ENCODE measurements at places on chromosomes 16 and 17.

DNA sequence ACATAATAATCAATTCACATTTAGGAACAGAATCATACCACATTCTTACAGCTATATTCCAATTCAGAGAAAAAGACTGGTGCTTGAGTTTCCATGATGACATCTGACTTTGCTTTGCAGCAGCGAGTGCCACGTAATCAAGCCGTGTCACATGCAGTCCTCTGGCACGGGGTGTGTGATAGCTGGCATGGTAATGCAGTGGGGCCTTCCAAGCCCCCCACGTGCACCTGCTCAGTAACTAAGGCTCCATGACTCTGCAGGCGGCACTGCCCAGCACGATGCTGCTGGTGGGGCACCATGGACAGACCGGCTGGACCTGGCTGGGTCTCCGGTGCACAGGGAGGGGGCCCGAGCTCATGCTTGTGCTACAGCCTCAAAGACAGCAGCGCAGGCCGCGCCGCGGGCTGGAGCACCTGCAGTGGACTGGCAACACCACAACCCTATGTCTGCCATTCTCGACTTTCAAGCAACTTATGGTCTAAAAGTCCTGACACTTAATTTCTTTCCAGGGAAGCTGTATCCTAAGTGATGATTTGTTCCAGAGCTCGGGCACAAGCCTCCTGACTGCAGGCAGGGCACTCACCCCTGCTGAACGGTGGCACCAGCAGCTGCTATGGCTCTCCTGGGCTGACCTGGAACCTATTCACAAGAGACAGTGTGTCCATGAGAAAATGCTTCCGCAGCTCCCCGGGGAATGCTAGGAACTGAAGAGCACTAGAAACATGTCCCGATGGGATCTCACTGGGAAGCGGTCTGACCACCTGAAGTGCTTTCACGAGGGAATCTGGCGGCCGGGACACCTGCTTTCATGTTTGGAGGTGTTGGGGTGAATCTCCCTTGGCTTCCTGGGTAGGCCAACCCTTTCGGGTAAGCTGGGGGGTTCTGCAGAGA lies 99.5 kb upstream of the DNAH17 start:
- no peak for DNase-seq

GRCh38 chr17:27360507-27360906 lies 66.6 kb downstream of the WSB1 start:
- DNase-seq: no peak

DNA sequence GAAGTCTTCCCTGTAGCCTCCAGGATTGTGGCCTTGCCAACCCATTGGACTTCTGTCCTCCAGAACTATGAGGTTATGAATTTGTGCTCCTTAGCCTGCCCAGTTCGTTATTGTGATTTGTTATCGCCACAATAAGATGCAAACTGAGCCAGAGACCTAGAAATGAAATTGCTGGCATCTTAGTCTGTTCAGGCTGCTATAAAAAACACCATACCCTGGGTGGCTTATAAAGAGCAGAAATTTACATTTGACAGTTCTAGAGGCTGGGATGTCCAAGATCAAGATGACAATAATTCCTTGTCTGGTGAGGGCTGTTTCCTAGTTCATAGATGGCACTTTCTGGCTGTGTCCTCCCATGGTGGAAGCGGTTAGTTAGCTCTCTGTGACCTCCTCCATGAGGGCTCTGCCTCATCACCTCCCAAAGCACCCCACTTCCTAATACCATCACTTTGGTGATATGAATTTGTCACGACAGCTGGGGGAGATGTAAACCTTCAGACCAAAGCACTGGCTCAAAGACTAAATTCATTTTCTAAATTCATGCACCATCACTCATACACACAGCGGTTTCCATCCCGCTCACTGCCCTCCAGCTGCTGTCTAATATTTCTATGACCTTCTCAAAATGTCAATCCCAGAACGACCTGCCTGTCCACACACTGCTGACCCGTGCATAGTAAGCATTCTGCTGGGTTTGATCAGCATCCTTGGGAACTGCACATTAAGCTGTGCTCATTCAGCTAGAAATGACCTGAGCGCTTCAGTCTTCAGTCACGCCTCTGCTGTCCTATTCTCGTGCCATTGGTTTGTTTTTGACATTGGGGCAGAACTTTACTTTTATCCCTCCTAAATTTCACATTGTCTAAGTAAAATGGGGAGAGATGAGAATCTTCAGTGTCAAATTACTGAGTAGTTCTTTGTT lies 36.6 kb downstream of the GINS3 start:
- DNase-seq: no peak

GRCh38 chr17:30905742-30906100 lies 317 bp downstream of the TEFM start:
- no peak for DNase-seq

GRCh38 chr17:29612404-29613280 lies 10.1 kb downstream of the CORO6 start:
- no peak for DNase-seq

DNA sequence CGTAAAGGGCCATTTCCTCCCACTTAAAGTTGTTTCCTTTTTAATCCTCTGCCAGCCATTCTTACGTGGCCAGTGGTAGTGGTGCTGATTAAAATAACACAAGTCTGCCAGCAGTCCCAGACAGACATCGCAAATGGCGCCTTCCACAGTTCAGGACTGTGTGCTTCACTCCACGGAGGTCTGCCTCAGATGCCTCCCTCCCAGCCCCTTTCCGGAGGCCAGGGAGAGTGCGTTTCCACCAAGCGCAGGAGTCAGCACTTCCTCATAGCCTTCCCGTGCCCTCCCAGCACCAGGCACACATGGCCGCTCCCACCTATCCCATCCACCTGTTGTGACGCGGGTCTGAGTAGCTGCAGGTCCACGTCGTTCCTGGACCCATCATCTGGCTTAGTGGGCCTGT lies 205.6 kb downstream of the RPTOR start:
- no peak for DNase-seq

DNA sequence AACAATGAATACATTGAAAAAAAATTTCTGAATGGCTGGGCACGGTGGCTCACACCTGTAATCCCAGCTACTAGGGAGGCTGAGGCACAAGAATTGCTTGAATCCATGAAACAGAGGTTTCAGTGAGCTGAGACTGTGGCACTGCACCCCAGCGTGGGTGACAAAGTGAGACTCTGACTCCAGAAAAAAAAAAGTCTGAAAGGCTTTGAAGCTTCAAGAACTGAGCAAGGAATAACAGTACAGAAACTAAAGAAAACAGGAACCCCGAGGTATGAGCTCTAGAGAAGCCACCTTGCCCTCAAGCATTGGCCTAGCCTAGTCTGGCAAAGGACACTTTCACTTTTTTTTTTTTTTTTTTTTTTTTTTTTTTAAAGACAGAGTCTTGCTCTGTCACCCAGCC lies 45.0 kb downstream of the TEX2 start:
- no peak for DNase-seq

GRCh38 chr17:65598746-65599145 lies 37.3 kb upstream of the AXIN2 start:
- DNase-seq: no peak

GRCh38 chr16:12826559-12826958 lies 22.9 kb upstream of the CPPED1 start:
- DNase-seq: no peak

- no peak for DNase-seq
These were observed 93.3 kb upstream of the TNRC6C start for GRCh38 chr17:77865112-77865611.

GRCh38 chr17:44273607-44274006 lies 5.7 kb upstream of the SLC4A1 start:
- DNase-seq: no peak

DNA sequence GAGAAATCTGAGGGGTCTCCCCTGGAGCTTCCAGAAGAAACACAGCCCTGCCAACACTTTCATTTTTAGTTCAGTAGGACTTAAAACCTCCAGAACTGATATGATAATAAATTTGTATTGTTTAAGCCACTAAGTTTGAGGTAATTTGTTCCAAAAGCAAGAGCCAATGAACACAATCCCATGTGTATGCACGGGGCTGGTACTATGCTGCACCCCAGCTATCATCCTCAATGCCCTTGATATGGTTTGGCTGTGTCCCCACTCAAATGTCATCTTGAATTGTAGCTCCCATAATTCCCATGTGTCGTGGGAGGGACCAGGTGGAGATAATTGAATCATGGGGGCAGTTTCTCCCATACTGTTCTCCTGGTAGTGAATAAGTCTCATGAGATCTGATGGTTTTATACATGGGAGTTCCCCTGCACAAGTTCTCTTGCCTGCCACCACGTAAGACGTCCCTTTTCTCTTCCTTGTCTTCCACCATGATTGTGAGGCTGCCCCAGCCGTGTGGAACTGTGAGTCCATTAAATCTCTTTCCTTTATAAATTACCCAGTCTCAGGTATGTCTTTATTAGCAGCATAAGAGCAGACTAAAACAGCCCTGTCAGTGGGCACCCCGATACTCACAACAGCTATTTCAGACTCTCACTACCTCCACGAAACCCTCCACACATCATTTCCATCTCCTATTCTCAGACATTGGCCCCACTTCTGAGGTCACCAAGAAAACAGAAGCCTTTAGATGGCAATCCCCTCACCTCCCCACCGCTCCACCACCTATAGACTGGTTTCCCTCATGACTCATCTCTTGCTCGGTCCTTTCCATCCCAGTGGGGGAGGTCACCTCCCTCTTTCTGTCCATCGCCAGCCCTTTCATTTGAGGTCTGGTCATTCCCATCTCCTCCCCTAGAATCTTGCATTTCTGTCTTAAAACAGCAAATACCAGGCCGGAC lies 8.9 kb upstream of the CACNG1 start:
- no peak for DNase-seq

GRCh38 chr16:85662482-85662812 lies 26.3 kb downstream of the GINS2 start:
- DNase-seq: no peak

GRCh38 chr17:62670202-62670821 lies 42.8 kb downstream of the MRC2 start:
- DNase-seq: no peak

- no peak for DNase-seq
These were observed 10.7 kb upstream of the RNF222 start for GRCh38 chr17:8408371-8408770.

DNA sequence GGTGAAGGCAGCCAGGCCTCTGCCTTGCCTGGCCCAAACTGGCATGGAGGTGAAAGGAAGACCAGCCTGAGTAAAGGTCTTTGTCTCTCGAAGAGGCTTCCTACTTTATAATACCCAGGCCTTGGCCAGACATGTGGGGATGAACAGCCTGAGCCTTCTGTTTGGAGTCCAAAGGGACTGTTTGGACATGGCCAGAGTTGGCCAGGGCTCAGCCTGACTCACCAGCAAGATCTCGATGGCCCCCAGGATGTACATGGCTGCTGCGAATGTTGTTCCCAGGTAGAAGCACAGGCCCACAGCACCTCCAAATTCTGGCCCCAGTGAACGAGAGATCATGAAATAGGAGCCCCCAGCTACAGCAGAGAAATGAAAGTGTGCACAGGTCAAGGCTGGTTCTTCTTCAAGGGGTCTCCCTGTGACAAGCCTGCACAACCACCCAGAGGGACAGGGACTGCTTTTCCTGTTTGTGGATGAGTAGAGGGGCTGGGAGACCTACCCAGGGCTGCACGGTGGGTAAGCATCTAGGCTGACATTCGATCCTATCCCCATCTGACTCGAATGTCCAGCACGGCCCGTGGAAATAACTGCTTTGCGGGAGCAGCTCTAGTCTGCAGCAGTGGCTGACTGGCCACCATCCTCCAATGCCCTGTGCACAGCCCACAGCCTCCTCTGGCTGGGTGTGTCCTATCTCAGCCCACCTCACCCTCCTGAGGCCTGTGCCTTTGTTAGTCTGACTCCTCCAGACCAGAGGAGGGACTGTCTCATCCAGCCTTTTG lies 10.7 kb upstream of the LCAT start:
- no peak for DNase-seq

DNA sequence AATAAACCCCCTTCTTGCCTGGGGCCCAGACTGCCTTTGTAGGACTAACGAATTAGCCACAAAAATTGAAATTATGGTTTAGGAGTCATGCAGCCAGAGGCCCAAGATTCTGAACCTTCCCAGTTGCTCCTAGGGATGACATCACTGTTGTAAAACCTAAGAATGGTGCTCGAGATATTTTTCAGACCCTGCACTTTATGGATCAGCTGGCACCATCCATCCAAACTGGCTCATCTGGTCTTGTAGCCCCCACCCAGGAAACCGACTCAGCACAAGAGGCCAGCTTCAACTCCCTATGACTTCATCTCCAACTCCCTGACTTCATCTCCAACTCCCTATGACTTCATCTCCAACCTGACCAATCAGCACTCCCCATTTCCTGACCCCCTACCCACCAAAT lies 10.9 kb upstream of the EVPL start:
- DNase-seq: no peak

- DNase-seq: no peak
These were observed 16.7 kb downstream of the GSE1 start for GRCh38 chr16:85629853-85630252.

- DNase-seq: no peak
These were observed 9.6 kb downstream of the IL32 start for GRCh38 chr16:3074860-3075522.

GRCh38 chr16:1613728-1614455 lies 1.7 kb downstream of the CRAMP1 start:
- no peak for DNase-seq

DNA sequence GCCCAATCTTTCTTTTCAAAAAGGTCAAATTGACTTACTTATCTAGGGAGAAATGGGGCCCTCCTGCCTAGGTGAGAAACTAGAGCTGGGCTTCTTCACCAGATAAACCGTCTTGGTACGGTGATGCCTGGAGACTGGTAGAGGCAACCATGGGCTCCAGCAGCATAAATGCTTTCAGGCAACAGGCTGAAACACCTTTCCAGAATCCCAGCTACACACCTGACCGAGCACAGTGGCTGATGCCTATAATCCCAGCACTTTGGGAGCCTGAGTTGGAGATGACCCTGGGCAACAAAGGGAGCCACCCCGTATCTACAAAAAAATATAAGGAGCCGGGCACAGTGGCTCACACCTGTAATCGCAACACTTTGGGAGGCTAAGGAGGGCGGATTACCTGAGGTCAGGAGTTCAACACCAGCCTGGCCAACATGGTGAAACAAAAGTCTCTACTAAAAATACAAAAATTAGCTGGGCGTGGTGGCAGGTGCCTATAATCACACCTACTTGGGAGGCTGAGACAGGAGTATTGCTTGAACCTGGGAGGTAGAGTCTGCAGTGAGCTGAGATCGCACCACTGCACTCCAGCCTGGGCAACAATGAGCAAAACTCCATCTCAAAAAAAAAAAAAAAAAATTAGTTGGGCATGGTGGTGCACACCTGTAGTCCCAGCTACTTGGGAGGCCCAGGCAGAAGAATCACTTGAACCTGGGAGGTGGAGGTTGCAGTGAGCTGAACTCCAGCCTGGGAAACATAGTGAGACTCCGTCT lies 8.0 kb downstream of the TRAF4 start:
- no peak for DNase-seq

- DNase-seq: no peak
These were observed 93.7 kb downstream of the TANGO6 start for GRCh38 chr16:68936736-68937631.
